ENCODE measurements at places on chromosomes 13 and 19.

DNA sequence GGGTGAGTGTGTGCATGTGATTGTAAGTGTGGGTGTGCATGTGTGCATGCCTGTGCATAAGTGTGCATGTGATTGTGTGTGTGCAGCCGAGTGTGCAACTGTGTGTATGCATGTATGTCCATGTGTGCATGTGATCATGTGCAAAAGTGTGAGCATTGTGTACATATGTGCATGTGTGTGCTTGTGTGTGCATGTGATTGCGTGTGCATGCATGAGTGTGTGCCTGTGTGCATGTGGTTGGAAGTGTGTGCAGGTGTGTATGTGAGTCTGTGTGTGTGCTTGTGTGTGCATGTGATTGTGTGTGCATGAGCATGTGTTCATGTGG is 3.5 kb downstream of the PODNL1 start:
- no peak for DNase-seq

- no peak for DNase-seq
These were observed 38.9 kb upstream of the NPAS1 start for GRCh38 chr19:46980761-46981160.

DNA sequence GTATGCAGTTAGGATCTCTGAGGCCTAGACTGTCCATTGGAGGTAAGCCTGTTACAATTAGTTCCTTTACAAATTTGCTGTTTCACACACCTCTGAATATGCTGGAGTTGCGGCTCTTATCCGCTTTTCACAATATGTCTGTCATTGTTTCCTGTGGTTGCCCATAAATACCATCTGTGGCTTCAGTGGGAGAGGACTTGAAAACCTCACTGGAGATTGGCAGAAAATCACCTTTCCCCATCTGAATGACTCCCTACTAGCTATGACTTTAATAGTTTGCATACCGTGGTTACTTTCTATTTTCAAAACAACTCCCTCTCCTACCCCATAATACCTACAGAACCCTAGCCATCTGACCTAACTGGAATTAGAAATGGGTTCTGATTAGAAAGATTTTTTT is 454.3 kb downstream of the PCDH17 start:
- no peak for DNase-seq

DNA sequence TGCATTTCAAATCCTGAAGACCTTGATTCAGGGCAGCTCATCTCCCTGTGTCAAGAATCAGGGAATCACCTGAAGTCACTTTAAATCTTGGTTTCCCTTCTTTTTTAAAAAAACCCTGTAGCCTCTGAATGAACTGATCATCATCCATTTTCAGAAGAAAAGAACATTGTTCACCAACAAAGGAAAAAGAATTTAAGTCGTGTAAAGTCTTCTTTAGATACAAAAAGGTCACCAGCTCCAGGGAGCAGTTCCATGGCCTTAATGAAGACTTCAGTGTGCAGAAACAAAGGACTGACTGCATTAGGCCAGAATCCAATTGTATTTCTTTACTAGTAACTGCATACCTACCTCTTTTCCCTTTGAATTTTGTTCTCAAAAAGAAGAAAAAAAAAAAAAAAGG is 245.0 kb downstream of the ABCC4 start:
- no peak for DNase-seq

DNA sequence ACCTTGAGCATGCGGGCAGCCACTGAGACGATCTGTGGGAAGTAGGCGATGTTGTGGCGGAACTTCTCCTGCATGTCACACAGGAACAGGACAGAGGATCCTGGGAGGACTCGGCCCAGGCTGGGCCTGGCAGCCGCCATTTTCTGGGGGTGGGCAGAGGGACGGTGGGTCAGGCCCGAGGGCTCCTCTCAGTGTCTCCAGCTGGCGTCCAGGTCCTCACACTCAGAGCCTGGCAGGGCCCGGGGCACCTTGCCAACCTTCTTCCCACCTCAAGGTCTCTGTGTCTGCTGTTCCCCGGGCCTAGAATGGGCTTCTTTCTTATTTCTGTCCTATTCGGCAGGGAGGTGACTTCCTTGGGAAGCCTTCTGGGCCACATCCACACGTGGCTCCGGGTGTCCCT is 5.1 kb downstream of the ISOC2 start:
- DNase-seq = no peak

GRCh38 chr13:44801990-44802389 is 187.3 kb downstream of the NUFIP1 start:
- DNase-seq = no peak

DNA sequence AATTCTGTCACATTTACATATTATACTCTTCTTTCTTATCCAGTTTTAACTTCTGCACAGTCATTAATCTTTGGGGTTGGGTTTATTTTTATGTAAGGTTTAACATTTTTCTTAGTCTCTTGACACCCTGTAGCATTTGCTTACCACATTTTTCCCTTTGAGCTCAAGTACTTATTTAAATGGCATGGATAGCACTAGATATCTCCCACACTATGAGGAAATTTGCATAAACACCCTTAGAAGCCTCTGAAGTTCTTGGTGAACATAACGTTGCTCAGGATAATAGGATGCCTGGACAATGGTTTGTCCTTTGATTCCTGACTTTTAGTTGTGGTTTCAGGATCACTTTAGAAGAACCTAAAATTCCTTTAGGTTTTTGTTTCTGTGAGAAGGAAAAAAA is 338.9 kb downstream of the PCDH17 start:
- DNase-seq = no peak

GRCh38 chr19:45404557-45405434 is at the start of gene PPP1R13L:
TSS of gene PPP1R13L (minus strand) at chr19:45405069. CDS start at chr19:45398318, 6,751 bp downstream.
- DNase-seq = peak; percentile 31

- DNase-seq = no peak
These were observed 28.7 kb downstream of the LACC1 start for GRCh38 chr13:43908156-43909126.

- DNase-seq = no peak
These were observed 123.5 kb downstream of the DNAJC3 start for GRCh38 chr13:95800436-95800835.

- DNase-seq = no peak
These were observed 51.7 kb upstream of the SERPINE3 start for GRCh38 chr13:51287758-51288157.

DNA sequence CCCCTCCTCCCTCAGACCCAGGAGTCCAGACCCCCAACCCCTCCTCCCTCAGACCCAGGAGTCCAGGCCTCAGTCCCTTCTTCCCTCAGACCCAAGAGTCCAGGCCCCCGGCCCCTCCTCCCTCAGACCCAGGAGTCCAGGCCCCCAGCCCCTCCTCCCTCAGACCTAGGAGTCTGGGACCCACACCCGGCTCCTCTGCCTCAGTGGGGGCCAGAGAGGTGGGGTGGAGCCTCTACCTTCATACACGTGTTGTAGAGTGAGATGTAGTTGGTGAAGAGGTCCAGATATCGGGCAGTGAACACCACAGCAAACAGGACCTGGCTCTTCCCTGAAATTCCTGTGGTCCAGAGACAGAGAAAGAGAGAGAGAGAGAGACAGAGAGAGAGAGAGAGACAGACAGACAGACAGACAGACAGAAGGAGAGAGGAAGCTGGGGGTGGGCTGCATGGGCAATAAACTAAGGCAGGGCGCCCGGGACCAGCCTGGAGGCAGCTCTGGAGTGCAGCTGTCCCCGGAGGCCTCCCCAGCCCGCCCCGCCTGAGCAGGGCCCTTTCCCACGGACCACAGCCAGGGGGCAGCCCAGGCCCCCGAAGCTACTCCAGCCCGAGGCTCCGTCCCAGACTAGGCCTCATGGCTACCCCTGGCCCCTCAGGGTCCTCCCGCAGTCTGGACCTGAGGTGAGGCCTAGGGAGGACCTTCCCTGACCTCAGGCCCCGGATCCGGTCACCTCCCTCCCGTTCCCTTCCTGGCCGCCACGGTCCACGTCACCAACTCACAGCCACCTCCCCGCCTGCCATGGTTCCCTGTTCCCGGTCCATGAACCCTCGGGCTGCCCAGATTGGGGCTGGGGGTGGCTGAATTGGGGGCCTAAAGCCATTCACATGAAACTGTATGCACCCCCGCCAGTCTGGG is 907 bp downstream of the KDELR1 start:
- DNase-seq = no peak

GRCh38 chr19:3480383-3481091 is at the start of gene SMIM24:
TSS of gene SMIM24 (minus strand) at chr19:3480525. CDS start at chr19:3480463, 62 bp downstream.
- DNase-seq = no peak

DNA sequence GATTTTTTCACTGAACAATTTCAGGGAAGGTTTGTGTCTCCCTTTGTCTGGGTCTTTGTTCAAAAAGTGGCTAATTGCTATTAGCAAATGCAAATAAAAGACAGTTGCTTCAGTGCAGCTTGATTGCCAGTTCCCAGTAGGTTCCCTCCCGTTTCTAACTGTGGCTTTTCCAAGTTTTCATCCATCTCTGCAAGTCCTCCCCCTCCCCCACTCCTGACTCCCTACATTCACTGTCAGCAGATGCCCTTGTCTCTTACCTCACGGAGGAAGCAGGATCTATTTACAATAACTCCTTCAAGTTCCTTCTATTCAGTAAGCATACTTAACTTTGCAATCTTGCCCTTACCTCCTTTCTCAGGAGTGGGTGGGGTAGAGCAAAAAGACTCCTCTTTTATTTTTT is 55.4 kb upstream of the SCEL start:
- DNase-seq = no peak

GRCh38 chr19:34330116-34330515 is 34.9 kb upstream of the GPI start:
- DNase-seq = no peak

DNA sequence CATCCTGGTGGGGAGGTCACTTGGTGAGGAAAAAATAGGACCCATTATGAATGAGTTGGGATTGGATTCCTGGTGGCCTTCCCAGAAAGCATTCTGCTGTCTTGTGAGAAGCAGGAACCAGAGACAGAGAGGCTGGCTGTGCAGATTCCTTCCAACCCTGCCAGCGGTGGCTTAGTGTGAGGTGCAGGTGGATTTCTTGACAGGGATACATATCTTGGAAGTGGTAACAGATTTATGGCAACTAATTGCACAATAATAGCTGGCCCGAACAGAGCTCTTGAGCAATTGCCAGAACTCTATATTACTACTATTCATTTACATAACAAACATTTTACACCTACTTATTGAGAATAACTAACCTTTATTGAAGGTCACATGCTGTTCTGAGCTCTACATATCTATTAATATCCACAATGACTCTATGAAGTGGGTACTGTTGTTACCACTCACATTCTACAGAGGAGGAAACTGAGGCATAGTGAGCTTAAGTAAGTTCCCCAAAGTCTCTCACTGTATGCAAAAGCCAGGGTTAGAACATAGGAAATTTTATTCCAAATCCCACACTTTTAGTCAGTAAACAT is 173.9 kb upstream of the SERP2 start:
- DNase-seq = no peak

DNA sequence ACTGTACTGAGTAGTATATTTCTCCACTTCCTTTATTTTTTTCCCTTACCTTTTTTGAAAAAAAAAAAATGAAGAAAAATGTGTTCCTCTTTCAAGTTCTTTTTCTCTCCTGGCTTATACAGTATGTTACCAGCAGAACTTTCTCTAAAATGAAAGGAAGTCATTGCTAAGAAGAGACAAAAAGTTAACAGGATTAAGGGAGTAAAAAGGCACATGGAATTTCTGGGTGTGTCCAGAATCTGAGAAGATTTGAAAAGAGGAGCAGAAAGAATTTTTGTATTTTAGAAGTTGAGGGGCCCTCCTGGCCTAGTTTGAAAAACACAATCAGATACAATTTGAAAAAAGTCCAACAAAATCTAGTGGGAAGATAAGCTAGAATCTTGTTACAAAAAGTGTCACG is 21.0 kb upstream of the TRIM13 start:
- DNase-seq = no peak

- no peak for DNase-seq
These were observed 21.6 kb downstream of the SLC25A30 start for GRCh38 chr13:45396533-45397095.

DNA sequence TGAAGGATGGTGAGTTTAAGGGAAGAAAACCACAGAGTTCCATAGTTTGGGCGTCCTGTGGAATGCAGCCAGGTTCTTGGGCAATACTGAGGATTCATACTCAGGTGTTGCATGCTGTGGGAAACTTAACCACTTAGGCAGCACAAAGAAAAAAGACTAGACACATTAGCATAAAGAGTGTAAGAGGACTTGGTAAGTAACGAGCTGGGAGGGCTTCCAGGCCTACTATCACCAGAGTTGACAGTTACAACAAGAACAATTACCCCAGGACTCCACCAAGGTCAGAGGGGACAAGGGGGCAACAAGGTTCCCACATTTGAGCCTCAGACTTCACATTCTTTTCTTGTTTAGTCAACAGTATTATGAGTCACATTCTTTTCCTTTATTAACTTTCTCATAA is 33.2 kb downstream of the KCTD12 start:
- DNase-seq = no peak

DNA sequence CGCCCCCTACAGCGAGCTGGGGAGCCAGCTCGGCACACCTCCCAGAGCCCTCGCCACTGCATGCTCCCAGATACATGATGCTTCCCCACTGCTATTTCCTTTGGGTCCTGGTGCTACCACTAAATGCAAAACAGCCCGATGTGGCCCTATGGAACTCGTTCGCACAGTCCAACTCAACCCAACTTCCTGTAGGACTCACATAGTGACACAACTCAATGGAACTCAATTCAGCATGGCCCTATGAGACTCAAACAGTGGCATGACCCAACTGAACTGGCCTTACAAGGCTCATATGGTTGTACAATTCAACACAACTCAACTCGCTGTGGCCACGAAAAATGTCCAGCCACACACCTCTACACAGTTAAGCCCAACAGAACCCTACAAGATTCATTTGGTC is 3.5 kb downstream of the KCNA7 start:
- DNase-seq = no peak

DNA sequence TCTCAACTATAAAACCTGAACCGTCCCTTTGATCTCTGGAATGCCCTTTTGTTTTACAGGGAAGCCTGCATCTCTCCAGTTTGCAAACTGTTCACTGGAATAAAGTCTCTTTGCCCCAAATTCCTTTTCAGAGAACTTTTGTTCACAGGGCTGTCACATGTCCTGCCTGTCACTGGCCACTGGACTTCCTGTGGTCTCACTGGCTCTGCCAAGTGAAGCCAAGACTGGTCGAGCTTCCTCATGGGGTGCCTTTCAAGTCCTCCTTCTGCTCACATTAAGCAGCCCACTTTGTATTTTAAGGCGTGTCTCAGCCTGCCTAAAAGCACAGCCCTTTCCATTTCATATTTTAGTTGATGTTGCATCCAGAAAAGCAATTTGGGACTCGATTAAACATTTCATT is 215.7 kb downstream of the KATNAL1 start:
- DNase-seq = no peak

DNA sequence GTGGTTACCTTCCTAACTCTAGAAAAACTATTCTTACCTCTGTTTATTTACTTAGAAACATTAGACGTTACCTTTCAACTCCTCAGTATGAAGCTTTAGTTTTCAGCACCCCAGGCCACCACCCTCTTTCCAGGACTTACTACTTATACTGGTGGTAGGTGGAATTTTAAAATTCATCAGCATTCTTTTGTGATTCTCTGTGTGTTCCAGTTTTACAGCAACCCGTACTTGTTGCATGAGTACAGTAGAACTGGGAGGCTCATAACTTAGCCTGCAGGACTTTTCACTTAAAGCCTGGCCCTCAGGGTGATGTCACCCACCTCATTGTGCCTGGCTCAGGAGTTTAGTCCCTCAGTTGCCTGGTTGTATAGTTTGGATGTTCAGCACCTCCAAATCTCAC is 49.4 kb upstream of the ALOX5AP start:
- no peak for DNase-seq

GRCh38 chr19:3665681-3666544 is 34.4 kb downstream of the PIP5K1C start:
- DNase-seq = peak; percentile 75
